Urinary bladder (tissue), 4 donors: ENCODE measurements at places on chromosomes 7 and 10. TPM values are rescaled to one million over a fixed set of nuclear protein-coding genes. Genes with fewer than 3 reads are reported as not detected.

DNA sequence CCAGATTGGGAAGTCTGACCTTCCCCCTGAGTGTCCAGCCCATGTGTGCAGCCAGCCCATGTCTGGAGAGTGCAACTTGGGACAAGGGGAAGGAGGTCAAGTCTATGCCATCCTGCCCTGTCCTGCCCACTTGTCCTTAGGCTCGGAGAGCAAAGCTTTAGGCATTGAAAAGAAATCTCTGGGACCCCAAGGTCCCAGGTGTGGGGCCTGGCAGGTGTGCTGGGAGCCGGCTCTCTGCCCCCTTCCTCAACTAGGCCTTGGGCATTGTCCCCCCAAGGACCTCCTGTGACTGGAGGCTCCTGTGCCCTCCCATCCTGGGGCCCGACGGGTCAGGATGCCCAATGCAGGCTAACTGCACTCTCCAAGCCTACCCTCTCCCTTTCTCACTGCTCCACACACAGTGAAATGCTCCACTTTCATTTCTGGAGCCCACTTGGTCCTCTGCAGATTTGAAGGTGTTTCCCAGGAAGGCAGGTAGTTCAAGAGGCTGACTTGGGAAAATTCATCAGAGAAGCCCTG is 124.7 kb downstream of the PTPN20 start:
- no peak for DNase-seq

GRCh38 chr7:31443457-31443856 is 70.4 kb upstream of the ITPRID1 start:
- DNase-seq, result no peak

DNA sequence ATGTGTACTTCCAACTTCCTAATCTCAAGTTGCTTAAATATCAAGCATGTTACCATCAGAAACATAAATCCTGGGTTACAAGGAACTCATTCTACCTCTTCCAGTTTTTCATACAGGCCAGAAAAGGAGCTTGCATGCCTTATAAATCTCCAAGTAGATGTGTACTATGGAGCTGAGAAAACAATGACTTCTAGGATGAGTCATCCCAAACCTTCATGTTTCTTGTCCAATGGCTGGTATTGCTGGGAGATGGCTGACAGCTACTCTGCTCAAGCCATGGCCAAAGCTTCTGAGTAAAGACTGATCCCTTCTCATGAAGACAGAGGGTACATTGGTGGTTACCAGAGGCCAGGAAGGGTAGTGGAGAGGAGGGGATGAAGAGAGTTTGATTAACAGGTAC is 8.6 kb downstream of the RAPGEF5 start:
- DNase-seq, result no peak

DNA sequence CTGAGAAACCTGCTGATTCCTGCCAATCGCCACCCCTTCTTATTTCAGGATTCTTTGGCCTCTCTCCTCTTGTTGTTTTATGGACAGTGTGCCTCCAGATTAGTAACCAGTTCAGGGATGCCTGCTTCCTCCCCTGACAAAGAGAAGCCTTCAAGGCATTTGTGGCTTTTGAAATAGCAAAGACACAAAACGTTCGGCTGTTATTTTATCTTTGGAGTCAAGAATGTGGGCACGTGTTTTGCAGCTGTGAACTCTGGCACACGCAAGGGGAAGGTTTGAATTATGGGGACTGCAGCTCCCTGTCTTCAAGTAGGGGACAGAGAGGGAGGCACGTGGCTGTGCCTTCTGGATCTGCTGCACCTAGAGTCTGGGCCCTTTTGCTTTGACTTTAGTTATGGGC is 157.9 kb upstream of the GRB10 start:
- DNase-seq, result no peak

GRCh38 chr7:20053334-20054104 is 163.7 kb downstream of the MACC1 start:
- DNase-seq, result no peak

INHBA gene
- total RNA-seq, result 12.4 TPM

DNA sequence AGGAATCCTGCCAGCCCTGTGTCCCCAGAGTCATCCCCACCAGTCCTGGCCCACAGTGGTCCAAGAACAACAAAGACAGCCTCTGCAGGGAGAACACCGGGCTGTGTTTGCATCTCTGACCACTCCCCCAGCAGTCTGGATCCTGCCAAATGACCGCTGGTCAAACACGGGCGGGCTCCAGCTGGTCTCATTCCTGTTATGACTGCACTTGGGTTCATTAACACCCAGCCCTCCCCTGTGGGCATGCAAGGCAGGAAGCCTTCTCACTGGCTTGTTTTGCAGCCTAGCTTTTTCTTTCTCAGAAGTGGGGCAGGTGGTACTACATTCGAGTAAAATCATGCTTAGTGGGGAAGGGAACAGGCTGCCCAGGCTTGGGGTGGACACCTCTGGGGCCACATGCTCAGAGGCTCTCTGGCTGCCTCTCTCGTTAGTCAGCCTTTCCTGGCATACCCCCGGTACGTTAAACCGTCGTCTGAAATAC is 190.0 kb downstream of the PLXNA4 start:
- no peak for DNase-seq

DNA sequence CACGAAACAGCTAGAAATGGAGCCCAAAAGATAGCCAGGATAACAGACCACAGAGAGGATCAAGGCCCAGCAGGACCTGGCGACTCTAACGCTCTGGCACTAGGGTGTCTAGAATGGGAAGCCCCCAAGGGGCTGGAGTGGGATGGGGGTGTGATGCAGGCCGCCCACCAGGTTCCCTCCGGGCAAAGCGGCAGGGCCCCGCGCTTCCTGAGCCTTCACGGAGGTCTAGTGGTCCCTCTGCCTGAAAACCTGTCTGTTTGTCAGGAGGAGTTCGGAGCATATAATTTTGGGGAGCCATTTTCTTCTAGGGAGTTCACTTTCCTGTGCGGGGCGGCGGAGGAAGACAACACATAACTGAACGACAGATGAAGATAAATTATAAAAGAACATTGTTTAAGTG is 48.2 kb upstream of the FXYD4 start:
- no peak for DNase-seq

GRCh38 chr10:17348501-17349349 is 105.7 kb downstream of the ST8SIA6 start:
- peak; percentile 64 for DNase-seq

OR2A1 gene
- total RNA-seq, result 0.05 TPM

DNA sequence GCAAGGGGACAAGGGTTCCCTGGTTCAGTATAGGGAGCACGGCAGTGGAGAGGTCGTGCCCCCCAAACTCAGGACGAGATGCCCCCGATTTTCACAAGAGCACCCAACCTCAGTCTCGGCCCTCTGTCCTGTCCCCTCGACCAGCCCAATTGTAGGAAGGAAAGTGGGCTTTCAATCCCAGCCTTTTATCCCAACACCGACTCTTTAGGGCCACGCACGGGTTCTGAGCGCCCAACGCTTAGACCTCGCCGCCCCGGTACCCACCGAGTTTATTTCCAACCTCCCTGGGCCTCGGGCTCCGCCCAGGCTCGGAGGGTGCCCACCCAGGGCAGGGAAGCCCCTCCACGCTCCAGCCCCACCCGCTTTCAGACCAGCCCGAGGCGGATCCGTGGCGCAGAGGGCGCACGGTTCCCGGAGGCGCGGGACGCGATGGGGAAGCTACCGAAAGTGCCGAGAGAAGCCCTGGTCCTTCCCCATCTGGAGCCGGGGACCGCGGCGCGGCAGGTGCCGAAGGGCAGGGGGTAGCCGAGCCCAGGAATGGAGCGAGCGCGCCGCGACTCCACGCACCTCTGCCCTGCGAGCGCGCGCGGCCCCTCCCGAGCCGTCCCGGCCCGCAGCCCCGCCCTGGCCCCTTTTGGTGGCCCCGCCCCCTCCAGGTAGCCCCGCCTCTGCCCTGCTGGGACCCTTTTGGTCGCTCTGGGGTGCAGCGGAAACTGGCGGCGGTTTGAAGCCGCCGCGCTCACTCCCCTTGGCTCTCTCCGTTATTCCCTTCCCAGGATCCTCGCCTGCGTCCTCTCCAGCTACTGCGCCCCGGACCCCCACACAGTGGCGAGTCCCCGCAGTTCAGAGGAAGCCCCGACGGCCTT is 20.4 kb downstream of the GRID2IP start:
- no peak for DNase-seq

DNA sequence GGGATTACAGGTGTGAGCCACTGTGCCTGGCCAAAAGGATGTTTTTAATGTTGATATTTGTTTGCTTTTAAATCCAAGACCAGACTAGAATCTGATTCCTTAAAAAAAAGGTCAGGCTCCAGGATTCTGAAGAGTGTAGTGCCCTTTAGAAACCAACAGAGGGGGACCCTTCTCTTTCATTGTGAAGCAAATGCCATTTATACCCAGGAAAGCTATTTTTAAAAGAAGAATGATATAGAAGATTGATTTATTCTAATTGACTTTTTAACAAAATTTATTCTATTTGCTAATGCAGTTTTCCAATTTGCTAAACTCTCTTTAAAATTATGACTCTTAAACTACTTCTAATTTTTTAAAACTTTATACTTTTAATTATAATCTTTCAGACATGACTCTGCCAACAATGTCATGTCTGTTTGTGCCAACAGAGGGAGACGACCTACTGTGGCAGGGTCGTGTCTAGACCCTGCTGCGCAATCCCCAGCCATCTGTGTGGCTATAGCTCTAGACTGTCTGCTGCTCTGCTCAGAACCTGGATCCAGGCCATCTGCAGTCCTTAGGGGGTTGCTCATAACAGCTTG is 201.0 kb upstream of the IMMP2L start:
- no peak for DNase-seq

DNA sequence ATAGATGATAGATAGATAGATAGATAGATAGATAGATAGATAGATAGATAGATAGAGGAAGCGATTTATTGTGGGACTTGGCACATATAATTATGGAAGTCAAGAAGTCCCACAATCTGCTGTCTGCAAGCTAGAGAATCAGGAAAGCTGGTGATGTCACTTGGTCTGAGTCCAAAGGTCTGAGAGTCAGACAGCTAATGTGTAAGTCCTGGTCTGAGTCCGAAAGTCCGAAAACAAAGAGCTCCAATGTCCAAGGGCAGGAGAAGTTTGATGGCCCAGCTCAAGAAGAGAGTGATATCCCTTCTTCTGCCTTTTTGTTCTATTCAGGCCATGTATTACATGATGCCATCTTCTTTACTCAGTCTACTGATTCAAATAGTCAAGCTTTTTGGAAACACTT is 53.8 kb upstream of the TCF7L2 start:
- no peak for DNase-seq

- no peak for DNase-seq
These were observed 10.9 kb upstream of the PLAU start for GRCh38 chr10:73900064-73900463.

GRCh38 chr10:34549001-34549400 is 266.1 kb downstream of the PARD3 start:
- DNase-seq, result no peak

AOAH gene
- total RNA-seq, result 7.1 TPM

DNA sequence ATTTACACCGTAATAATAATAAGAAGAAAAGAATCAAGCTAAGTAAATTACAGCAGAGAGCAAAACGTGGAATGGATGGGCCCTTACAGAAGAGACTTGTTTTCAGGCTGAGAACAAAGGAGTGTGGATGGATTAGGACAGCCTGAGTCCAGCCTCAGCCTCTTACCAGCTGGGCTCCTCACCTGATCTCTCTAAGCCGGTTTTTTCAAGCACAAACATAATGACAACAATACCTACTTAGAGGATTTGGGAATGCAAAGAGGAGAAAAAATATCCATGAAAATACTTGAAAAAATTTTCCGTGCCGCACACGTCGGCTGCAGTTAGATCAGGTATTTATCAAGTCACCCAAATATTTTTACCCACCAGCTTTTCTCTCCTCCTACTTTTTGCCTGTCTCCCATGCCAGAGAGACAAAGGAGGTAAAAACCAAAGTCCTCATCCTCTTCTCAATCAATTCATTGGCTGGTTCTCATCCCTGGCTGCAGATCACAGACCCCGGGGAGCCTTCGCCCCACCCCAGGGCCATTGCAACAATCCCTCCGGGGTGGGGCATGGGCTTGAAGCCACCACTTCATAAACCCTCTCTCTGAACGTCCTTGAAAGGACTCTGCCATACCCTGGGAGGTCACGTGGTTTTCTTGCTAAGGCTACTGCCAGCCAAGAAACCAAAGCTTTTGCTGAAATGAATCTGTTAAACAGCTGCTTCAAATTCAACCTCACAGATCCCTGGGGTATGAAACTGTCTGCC is 29.7 kb upstream of the GTF2I start:
- DNase-seq, result no peak

- DNase-seq, result no peak
These were observed 64.0 kb downstream of the BBS9 start for GRCh38 chr7:33193308-33193864.

- DNase-seq, result no peak
These were observed 35.2 kb downstream of the PPIF start for GRCh38 chr10:79382491-79382941.

- no peak for DNase-seq
These were observed 34.2 kb upstream of the ANKRD2 start for GRCh38 chr10:97538411-97538810.

DNA sequence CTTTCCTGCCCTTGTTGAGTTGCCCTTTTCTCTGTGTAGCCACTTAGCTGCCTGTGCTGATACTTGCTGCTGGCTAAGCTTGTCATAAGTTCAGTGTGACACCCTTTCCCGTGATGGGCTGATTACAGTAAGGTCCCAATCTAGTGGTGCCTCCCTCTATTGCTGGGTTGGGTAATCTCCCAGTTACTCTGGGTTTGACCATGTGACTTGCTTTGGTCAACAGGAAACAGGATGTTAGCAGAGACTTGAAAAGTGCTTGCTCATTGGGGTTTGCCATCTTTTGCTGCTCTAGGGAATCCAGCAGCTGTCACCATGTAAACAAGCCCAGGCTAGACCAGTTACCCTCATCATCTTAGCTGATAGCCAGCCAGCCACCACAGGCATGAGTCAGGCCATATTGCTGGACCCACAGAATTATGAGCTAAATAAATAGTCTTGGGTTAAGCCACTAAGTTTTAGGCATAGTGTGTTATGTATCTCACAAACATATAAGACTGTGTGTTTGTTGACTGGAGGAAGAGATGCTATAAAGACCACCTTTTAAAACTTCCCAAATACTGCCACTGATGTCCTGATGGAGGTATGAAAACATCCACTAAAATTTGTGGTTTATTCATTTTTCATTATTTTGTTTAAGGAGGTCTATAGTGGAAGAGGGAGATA is 4.0 kb upstream of the LEP start:
- DNase-seq, result no peak

DNA sequence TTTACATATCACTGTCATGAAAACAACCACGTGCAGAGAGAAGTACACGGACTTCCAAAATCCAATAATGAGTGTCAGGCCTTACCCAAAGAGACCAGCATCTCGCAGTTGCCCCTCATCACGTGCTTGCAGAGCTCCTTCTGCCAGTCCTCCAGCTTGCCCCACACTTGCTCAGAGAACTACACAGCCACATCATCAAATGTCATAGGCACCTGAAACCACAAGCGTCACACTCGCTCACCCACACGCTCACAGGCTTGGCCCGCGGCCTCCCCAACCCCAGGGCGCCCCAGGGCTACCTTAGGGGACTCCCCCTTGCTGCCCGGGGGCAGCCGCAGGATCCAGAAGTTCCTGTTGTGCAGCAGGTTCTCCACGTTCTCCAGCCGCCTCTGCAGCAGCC is 123.4 kb upstream of the ZNF746 start:
- DNase-seq, result no peak
